ENCODE measurements at places on chromosomes 16 and 17. TPM values are rescaled to one million over a fixed set of nuclear protein-coding genes. Genes with fewer than 3 reads are reported as not detected.

DNA sequence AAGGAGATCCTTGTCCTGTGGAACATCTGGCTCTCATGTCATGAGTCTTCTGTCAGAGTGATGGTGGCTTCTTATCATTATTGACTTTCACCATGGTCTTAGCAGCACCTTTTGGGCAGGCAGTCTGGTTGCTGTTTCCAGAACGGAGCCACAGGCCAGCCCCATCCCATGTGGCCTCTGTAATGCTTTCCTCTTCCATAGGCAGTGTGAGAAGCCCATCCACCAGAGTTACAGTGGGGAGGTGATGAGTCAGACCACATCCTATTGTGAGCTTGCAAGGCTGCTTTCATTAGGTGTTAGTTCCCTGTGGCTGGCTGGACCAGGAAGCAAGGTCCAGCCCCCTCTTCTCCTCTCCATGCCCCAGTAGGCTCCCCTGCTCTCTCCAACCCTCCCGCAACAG lies 30.8 kb upstream of the SPACA3 start:
- DNase-seq, result peak; percentile 11

DNA sequence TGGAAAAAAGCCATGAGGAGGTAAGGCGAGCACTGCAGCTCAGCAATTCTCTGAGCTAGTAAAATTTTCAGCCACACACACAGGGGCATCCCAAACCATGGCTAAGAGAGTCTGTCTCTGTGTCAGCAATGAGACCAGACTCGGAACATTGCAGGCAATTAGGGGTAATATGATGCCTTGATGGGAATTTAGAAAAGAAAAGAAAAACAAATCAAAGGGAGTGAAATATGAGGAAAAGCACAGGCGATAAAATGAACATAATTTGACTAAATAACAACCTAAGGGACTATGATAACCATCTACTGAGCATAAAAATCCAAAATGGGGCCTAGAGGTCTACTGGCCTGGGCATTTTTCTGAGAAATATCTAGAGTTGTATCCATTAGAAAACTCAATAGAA lies 546.0 kb upstream of the PSMD7 start:
- DNase-seq, result no peak

DNA sequence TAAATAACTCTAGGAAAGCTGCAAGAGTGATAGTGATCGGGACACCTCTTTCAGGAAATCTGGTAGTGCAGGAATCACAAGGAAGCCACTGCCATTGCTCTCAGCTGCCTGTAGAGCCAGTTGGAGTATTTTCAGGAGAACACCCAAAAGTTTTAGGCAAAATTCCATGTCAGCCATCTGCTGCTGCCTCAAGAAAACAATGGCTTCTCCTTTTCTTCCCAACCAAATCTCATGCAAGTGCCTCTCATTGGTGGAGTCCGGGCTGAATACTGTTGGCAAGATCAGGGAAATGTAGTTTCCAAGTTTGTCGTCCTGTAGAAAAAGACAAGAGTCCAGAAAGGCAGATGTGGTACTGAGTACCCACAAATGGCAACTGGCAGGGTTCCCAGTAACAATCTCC lies 54.9 kb upstream of the TANC2 start:
- no peak for DNase-seq

GRCh38 chr16:67428146-67428731 lies 2.7 kb upstream of the HSD11B2 start:
- peak; percentile 80 for DNase-seq

DNA sequence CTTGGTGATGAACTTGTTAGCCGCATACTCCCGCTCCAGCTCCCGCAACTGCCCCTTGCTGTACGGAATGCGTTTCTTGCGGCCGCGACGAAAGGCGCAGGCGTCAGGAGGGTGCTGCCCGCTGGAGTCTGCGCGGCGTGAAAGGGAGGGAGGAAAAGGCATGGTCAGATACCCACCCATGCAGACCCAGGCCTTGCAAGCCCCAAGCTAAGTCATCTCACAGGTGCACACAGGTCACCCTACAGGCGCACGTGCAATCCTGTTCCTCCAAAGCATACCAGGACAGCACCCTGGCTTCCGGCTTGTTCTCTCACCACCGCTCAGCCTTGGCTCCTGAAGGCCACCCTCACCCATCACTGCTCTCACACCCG lies 1.6 kb downstream of the HOXB13 start:
- DNase-seq, result no peak

- no peak for DNase-seq
Observed at GRCh38 chr16:4372578-4373355, 1.1 kb downstream of the VASN start.

GRCh38 chr17:45702666-45703266 lies 81.4 kb upstream of the CRHR1 start:
- peak; percentile 12 for DNase-seq

- no peak for DNase-seq
Observed at GRCh38 chr16:57725151-57725550, 10.4 kb upstream of the KATNB1 start.

- DNase-seq, result peak; percentile 89
Observed at GRCh38 chr17:56292010-56292409, 138.7 kb downstream of the ANKFN1 start.

- DNase-seq, result no peak
Observed at GRCh38 chr17:7233701-7234082, 625 bp downstream of the DVL2 start.

- DNase-seq, result no peak
Observed at GRCh38 chr16:22678311-22678710, 135.7 kb upstream of the HS3ST2 start.

DNA sequence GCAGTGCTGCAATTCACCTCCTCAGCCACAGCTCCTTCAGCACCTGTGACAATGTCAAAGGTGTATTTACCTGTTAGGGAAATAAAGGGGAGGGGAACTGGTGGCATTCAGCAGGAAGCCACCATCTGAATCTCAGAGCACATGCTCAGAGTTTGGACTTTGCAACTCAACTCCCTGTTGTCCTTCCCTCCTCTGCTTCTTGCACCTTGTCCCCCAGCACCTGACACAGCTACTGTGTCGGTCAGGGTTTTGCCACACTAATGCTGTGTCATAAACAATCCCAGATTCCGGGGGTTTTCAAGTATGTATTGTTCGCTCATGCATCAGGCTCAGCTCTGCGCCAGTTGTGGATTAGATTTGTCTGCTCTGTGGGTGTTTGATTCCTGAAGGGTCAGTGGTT lies 43.7 kb downstream of the HSBP1 start:
- no peak for DNase-seq

DNA sequence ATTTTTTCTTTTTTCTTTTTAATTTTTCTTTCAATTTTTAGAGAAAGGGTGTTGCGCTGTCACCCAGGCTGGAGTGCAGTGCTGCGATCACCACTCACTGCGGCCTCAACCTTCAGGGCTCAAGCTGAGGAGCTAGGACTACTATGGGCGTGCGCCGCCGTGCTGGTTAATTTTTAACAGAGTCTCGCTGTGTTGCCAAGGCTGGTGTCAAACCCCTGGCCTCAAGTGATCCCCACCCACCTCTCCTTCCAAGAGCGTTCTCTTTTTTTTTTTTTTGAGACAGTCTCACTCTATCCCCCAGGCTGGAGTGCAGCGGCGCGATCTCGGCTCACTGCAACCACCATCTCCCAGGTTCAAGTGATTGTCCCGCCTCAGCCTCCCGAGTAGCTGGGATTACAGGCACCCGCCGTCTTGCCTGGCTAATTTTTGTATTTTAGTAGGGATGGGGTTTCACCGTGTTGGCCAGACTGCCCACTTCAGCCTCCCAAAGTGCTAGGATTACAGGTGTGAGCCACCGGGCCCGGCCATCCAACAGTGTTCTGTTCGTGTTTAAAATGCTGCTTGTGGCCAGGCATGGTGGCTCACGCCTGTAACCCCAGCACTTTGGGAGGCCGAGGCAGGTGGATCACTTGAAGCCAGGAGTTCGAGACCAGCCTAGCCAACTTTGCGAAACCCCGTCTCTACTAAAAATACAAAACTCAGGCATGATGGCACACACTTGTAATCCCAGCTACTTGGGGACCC lies 14.5 kb upstream of the RPL13 start:
- DNase-seq, result no peak

DNA sequence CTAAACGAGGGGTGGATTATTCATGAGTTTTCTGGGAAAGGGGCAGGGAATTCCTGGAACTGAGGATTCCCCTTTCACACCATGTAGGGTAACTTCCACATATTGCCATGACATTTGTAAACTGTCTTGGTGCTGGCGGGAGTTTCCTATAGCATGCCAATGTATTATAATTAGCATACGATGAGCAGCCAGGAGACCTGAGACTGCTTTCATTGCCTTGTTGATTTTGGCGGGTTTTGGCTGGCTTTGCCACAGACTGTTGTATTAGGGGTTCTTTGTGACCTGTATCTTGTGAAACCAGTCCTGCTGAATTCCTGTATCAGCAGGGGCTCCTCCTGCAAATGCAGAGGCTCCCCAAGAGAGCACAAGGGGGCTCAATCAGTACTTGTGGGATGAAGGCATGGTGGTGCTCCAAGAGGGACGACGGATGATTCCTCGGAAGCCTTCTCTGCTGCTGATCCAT lies 104.4 kb upstream of the CACNG5 start:
- DNase-seq, result no peak

GRCh38 chr17:50114849-50115357 lies 15.1 kb downstream of the SAMD14 start:
- DNase-seq, result peak; percentile 77

DNA sequence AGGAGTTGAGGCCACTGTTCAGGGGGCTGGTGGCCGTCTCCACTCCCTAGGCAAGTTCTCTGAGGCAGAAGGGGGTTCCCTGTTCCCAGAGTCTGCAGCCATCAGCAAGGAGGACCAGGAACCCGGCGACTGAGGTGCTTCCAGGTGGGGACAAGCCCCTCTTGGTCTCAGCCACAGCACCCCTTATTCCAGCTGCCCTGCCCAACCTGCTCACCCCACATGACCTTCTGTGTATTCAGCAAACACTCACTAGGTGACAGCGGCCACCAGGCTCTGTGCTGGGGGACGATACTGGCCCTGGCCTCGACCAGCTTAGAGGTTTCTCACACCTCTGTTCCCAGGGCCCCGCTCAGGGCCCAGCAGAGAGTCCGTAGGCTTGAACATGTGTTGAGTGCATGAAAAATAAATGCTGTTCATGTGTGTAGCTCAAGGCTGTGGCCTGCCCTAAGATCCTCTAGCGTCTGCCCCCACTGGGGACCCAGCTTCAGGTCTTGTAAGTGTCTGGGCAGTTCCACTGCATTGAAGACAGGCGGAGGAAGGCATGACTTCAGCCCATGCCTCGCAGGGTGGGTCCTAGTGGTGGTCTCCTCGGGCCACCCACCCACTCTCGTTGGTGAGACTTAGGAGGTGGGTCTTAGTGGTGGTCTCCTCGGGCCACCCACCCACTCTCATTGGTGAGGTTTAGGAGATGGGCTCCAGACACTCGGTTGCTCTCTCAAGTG lies 44.2 kb downstream of the NT5M start:
- DNase-seq, result no peak

- DNase-seq, result peak; percentile 64
Observed at GRCh38 chr17:76384987-76385891, 830 bp downstream of the SPHK1 start.

DNA sequence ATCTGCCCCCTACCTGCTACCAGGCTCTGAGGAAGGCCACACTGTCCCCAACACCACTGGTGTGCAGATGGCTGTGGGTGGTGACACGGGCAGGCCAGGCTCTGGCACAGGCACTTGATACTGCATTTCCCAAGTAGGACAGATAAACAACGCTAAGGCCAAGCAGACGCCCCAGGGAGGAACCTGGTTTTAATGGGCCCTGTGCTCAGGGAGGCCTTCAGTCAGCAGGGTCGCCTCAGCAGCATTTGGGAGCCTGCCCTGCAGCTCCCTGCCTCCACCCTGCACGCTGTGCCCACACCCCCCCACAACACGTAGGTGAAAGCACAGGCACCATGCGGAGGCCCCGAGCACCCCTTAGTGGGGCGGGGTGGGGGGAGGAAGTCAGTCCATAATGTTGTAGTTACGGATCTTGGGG lies 3.3 kb upstream of the FASN start:
- DNase-seq, result no peak

- no peak for DNase-seq
Observed at GRCh38 chr17:18159551-18160120, 24.0 kb upstream of the ALKBH5 start.

GRCh38 chr17:37598145-37598544 lies 11.1 kb downstream of the SYNRG start:
- no peak for DNase-seq

- DNase-seq, result no peak
Observed at GRCh38 chr16:65005696-65006095, 116.2 kb downstream of the CDH11 start.

DNA sequence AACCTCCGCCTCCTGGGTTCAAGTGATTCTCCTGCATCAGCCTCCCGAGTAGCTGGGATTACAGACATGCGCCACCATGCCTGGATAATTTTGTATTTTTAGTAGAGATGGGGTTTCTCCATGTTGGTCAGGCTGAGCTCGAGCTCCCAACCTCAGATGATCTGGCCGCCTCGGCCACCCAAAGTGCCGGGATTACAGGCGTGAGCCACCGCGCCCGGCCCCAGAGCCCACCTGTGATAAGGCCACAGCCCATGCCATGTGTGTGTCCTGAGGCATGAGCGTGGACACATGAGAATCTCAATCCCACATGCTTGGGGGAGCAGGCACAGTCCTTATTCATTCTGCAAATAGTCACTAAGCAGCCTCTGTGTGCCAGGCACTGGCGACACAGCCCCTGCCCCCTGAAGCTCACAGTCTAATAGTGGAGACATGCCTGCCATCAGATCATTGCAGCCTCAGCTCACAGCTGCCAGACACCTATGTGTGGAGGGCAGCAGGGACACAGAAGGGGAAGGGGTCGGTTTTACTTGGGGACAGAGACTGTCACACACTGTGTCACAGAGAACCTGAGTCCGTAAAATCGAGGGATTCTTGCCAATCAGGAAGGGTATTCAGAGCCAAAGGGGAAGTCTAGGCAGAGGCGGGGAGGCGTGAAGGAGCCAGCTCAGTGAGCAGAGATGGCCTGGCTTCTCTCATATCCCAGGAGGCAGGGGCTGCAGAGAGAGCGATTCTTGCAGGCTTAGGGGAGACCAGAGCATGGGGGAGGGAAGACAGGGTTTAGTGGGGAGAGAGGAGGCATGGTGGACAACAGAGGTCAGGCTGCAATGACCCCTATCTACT lies 9.4 kb upstream of the ABCC3 start:
- DNase-seq, result no peak

DNA sequence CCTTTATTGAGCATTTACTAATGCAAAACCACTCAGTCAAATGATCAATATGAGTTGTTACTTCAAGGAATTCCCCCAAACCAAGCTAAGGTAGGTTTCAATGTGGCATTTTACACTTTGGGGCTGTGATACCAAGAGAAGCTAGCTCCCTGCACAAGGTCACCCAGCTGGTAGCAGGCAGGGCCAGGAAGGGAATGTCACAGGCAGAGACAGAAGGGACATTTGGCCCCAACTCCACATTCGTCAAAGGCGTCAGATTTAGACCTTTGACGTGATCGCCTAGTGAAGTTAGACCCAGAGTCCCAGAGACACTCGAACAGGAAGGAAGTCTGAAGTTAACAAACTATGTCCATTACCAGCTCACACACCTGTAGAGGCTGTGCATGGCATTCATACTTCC lies 5.5 kb upstream of the SMG1 start:
- DNase-seq, result no peak

- DNase-seq, result no peak
Observed at GRCh38 chr16:65429504-65430181, 307.8 kb upstream of the CDH11 start.

CCP110 gene
- total RNA-seq, result 6.5 TPM

CACNG1 gene
- total RNA-seq, result not detected

RNF222 gene
- under 0.01 TPM for total RNA-seq

CD300LG gene
- not detected for total RNA-seq

TP53TG3E gene
- total RNA-seq, result not detected
